Activated gamma-delta T cell treated with Interleukin-2 at 50 U/mL for 16 hours (primary cell): ENCODE measurements at places on chromosomes 2 and 18.
A peak's percentile ranks its signal among the peaks of the same experiment; 100 is the strongest.

- DNase-seq, result no peak
Measured at GRCh38 chr2:182144041-182144775, 158.6 kb downstream of the PPP1R1C start.

DNA sequence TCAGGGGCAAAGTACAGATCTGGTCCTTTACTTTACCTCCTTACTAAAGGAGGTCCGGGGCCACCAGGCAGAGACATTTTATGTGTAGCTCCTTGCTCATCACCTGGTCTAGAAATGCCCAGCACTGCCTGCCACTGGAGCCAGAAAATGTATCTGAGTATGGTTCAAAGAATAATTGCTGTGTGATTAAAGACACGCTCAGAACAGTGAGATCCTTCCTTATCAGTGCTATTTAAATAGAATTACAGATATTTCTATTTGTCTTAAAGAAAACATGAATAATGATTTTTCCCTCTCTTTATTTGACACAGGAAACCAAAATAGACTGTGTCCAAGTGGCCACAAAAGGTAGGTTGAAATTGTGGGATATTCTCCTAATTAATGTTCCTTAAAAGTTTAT is 494.8 kb upstream of the RAB12 start:
- no peak for DNase-seq

DNA sequence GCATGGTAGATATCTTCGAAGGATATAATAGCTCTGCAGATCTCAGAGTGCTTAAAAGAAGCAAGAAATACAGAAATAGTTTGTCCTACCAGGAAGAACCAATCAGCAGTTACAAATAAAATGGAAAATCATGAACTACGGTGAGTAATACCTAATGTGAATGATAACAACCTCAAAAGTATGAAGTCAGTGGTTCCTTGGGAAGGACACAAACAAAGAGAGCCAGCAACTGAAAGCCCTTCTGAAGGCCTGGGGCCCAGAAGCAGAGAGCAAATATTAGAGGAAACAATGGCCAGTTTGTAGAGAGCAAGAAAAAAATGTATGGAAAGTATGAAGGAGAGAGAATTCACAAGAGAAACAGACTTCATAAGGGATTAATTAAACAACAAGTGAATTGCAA is 226.8 kb upstream of the CHST9 start:
- DNase-seq, result no peak

- peak; percentile 16 for DNase-seq
Measured at GRCh38 chr2:73920577-73921545, 5.8 kb upstream of the DGUOK start.

DNA sequence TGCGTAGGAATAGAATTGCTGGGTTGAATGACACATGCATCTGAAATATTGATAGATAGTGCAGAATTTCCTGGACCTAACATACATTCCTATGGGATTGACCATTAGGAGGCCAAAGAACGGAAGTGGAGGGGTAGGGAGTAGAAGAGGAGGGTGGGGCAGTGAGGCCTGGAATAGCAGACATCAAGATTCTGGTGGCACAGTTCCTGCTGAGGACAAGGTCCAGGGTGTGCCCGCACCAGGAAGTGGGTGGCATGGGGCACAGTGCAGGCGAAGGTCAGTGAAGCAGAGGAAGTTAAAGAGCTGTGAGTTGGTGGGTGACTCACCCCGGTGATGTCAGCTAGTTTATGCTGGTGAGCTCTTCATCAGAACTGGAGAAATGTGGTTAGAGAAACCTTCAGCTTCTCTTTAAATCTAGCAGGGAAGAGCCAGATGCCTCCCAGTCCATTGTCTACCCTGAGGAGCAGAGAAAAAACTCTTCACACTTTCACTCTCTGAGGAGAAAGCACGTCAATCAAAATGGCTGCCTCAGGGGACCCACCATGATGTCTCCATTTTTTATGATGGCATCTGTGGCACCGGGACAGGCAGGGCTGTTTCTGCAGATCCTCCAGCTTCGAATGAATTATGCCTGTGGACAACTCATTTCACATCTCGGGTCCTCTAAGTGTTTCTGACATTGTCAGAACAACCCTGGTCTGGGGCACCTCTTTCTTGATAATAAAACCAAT is 55.9 kb upstream of the CTLA4 start:
- peak; percentile 65 for DNase-seq

GRCh38 chr18:62287781-62288664 is 37.1 kb upstream of the TNFRSF11A start:
- DNase-seq, result no peak

DNA sequence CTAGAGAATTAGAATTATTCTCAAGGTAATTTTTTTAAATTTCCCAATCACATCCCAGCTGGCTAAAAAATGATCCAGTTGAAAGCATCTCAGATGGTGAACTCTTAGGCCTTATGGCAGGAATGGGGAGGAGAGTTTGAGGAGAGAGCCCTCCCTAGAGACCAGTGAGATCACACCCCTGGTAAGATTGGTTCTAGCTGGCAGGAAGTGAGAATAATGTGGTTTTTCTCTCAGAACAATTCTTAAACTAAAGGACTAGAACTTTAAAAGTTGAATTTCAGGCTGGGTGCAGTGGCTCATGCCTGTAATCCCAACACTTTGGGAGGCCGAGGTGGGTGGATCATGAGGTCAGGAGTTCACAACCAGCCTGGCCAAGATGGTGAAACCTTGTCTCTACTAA is 120.2 kb downstream of the MYO3B start:
- no peak for DNase-seq

DNA sequence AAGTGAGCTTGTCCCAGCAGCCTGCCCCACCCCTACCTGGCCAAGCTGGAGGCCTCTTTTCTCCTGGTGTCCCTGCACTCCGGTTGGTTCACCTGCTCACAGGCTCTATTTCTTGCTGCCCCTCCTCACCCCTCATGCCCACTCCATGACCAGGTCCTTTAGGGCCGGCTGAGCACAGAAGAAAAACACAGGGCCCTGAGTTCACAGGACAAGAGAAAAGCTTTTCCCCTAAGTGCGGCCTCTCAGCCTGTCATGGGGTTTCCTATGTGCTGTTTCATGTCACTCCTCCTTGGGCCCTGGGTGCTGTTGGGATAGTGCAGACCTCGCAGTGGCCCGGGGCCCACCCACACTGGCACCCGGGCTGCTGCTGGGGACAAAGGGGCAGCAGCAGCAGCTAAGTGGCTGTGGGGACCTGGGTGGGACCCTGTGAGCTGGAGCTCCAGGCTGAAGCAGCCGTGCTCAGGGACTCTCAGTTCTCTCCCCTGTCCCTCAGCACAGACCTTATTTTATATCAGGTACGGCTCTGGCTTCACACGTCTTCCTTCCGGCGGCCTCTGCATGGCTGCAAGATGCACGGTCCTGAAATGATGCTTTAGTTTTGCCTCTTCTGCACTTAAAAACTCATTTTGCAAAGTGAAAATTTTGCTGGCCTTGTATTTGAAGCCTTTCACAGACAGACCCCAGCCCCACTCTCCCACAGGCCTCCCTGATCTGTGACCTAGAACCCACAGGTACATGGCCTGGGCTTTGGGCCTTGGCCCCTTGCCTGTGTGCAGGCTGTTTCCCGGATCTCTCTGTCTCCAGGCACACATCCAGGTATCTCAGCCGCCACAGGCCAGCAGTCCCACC is 71.8 kb downstream of the SH3RF3 start:
- no peak for DNase-seq

- DNase-seq, result no peak
Measured at GRCh38 chr2:128347701-128348539, 29.3 kb upstream of the HS6ST1 start.

DNA sequence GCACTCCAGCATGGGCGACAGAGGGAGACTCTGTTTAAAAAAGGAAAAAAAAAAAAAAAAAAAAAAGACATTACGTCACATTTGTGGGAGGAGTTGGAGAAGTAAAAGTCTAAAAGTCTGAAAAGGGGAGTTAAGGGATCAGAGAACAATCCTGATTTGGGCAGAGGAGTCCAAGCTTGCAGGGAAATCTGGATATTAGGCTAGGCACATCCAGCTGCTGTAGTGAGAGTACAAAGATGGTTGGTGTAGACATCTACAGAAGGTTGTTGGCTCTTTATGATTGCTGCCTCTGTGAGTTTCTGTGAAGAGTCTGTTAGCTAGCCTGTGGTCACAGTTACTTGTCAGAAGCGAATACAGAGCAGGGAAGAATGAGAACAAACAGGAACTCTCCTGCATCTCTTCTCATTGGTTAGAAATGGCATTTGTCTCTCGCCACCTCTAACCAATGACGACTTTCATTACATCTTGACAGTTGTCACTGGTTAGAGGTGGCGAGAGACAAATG is 3.3 kb upstream of the OSBPL6 start:
- no peak for DNase-seq

DNA sequence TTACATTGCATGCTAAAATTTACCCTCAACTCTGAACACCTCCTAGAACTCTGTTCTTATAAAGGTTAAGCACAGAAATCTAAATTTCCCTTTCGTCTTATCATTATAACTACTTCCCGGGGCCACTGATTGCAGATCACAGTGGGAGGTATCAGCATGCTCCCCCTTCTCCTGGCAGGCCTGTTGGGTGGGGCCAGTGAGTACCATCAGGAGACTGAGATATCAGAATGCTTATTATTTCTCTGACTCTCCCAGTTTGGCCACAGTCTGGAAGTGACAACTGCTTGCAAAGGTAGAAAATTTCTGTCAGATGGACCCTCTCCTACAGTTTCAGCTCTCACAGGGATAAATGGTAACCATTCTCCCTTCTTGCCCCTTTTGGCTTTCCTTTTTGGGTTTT is 62.6 kb downstream of the DSEL start:
- no peak for DNase-seq

GRCh38 chr2:239549711-239550255 is 149.0 kb upstream of the HDAC4 start:
- no peak for DNase-seq

DNA sequence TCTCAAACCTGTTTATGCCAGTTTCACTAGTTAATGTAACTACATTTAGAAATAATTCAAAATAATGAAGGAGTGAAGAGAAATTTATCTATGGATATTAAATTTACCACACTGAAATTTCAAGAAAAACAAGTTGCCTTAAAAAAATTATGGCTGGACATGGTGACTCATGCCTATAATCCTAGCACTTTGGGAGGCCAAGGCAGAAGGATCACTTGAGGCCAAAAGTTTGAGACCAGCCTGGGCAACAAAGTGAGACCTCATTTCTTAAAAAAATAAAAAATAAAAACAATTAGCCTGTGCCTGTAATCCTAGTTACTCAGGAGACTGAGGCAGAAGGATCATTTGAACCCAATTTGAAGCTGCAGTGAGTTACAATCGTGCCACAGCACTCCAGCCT is 29.9 kb downstream of the HDLBP start:
- DNase-seq, result no peak

GRCh38 chr2:8229546-8229986 is 452.3 kb upstream of the ID2 start:
- peak; percentile 45 for DNase-seq

DNA sequence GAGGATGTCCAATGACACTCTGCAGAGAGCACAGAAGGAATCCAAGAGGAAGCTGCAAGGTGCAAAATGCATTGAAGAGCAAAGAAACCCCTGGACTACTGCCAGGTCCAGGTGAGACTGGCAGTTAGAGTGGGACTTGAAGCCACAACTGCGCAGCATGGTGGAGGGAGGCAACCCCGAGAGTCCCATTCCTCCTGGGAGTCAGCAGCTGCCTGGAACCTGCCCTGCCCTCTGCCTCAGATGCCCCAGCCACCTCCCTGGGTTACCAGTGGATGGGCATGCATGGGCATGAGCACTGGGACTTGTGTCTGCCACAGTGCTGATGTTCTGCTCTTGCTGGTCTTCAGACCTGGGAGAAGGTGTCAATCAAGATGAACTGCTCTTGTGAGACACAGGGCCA is 43.2 kb downstream of the ANKMY1 start:
- DNase-seq, result no peak

DNA sequence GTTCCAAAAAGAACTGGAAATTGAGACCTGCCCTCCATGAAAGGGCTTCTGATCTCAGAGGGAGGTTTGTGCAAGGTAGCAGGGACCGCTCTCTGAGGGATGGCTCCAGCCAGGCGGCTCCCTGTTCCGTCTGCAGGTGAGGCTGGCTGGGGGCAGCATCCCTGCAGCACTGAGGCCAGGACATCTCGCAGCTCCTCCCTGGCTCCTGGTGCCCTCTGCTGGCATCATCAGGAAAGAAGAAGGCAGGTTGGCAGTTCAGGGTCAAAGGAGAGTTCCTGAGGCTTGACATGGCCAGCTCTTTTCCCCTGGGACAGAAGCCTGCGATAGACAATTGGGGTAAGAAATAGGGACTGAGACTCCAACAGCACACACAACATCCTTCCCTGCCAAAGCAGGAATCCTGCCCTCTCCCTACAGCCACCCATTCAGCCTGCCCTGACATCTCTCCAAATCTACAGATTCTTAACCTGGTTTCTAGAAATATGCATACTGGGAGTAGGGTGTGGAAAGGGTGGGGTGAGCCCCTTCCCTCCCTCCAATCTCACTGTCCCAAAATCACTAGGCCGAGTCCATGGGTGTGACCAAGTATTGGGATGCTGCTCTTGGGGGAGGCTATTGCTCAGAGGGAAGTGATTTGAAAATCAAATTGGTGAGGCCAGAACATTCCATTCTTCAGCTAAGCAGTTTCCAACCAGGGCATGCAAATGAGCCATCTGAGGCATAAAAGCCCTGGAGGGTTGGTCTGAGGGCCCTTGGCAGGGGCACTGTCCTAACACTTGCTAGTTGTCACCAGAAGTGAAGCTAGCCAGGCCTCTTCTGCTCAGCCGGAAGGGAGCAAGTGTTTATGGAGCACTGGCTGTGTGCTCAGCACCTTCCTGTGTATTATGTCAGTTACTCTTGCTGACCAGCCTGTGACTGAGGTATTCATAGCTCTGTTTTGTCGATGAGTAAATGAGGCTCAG is 185.4 kb downstream of the TFCP2L1 start:
- DNase-seq, result no peak

DNA sequence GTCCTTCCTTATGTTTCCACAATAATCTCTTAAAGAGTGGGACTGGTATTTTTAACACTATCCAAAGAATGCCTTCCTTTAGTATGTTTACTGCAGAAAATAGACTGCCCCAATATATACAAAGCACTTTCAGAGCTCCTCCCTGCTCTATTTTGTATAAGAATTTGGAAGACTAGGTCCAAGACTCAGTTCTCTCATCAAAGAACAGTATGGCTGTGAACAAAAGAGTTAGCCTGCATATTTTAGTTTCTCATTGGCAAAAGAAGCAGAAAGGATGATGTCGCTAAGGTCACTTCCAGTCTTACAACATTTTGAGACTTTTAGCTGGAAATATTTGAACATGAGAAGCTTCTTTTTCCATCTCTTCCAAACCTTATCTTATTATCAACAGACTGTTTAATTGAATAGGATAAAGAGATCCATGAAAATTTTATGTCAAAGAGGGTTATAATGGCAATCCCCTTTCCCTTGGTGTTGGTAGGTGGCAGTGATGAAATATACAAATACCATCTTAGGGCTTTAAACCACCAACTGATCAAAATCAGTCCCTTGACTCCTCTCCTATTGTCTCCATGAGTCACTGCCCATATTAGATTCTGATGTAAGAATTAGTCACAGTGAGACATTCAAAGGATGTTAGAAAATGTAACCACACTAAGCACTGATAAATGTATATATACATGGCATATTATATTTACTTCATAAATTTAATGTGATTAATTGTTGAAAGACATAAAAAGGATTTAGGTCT is 266.9 kb upstream of the DSEL start:
- DNase-seq, result no peak

- no peak for DNase-seq
Measured at GRCh38 chr2:134238371-134238770, 15.5 kb upstream of the MGAT5 start.
